A549 treated with GW870086 at 1 μM for 4 hours (cell line): ENCODE measurements at places on chromosomes 1 and 21. TPM values are rescaled to one million over a fixed set of nuclear protein-coding genes. Genes with fewer than 3 reads are reported as not detected.

SFN gene
- 584 to 787 TPM (median 687 TPM) in 5 replicates for total RNA-seq

PDPN gene
- not detected in 5 replicates for total RNA-seq

MIA3 gene
- total RNA-seq: 12.8 to 25.5 TPM (median 20.7 TPM) in 5 replicates

KIF1B gene
- total RNA-seq: 9.5 to 15.2 TPM (median 13.0 TPM) in 5 replicates

RGS4 gene
- total RNA-seq: not detected in 5 replicates

HES2 gene
- total RNA-seq: 3.3 to 7.2 TPM (median 6.0 TPM) in 5 replicates

MIXL1 gene
- not detected in 5 replicates for total RNA-seq

BNIPL gene
- total RNA-seq: 0.05 to 0.24 TPM (median 0.12 TPM) in 4 of 5 replicates, not detected in the other
